ENCODE measurements at places on chromosomes 5 and 9.

DNA sequence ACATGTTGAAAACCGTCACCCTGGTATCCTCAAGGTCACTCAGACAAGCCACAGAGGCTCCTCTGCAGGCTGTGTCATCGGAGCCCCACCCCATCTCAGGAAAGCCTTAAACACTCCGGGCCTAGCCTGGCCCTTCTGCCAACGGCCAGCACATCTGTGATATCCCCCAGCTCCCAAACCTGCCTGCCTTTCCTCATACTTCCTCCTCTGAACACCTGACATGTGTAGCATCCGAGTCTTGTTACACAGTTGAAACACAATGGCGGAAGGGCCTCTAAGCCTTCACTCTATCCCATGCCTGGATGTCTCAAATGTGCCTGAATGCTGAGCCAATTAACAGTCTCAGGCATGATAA lies 32.9 kb upstream of the TGFBR1 start:
- no peak for DNase-seq

DNA sequence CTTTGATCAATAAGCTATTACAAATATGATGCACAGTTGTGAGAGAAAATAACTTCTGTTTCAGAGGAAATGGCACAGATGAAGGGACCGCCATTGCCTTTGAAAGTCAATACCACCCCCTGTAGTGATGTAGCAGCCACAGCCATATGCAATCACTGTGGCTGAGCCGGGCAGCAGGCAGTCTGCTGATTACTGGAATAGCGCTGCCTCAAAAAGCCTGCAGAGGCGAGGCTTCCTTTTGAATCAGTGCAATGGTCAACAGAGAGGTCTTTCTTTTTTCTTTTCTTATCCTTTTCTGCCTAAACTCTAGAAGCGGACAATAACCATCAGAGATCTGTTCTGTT lies 265.1 kb upstream of the TAS2R1 start:
- no peak for DNase-seq

DNA sequence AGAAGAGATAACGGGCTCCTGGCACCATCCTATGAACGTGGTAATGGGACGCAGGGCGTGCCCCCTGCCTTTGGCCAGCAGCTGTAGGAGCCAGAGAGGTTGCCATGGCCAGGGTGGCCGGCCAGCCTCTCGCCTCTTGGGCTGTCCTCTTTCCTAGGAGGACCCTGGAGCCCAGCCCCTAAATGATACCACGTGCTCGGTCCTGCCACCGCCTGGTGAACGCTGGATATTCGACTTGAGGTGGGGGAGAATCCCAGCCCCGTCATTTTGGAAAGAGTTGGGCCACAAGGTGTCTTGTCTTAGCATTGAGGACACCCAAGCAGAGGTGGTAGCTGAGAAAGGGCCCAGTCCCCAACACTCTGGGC lies 391 bp upstream of the NRG2 start:
- no peak for DNase-seq

DNA sequence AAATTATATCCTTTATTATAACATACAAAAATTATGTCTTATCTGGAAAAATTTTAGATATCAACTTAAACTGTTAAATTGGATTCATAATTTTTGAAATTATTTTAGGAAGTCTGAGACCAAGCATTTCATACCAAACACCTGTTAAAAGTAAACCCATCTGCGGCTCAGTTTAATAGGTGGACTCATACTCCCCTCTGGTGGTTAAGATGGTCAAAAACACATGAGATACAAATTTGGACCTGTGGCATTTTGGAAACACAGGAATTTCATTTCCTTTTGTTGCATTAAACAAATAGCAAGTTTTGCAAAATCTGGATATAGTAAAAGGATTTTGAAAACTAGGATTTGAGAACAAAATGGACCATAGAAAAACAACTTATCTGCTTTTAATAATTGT lies 53.7 kb downstream of the RGMB start:
- DNase-seq, result no peak

- no peak for DNase-seq
Observed at GRCh38 chr5:5586721-5587120, 164.2 kb downstream of the ICE1 start.

GRCh38 chr5:112646139-112646936 lies 91.3 kb upstream of the APC start:
- DNase-seq, result no peak

DNA sequence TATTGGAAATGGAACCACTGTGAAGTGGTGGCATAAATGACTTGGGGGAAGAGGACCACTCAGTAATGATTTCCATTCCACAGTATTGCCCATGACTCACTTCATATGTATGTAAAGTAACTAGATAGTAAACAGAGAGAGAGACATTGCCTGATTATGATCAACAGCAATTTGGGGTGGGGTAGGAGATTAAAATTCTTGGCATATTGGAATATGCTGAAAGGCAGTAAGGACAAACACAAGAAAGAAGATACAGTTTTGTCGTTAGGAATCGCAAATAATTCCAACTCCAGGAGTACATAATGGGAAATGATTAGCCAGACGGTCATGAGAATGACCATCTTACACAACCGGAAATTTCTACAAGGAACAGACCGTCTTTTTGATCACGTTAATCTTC lies 1.5 kb upstream of the HMGCS1 start:
- no peak for DNase-seq

DNA sequence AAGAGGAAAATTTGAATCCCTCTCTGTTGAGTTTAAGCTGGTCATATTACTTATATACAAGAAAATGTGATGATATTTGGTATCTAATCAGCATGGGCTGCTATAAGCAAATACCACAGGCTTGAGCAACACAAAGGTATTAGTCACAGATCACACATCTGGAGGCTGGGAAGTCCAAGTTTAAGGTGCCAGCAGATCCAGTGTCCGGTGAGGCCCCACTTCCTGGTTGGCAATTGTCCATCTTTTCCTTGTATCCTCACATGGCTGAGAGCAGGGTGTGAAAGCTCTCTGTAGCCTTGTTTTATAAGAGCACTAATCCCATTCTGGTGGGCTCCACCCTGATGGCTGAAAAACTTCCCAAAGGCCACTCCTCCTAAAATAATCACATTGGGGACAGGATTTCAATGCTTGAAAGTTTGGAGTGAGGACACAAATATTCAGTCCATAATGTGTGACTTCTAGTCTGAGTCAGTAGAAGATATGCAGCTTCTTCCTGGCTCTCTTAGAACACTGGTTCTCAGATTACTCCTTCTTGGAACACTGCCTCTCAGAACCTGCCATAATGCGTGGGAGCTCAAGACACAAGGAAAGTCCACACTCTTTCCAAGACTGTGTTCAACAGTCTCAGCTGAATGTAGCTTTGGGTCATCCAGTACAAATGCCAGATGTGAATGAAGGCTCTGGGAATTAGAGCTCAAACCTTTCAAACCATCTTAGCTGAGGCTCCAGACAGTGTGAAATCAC lies 124.1 kb downstream of the PRDM9 start:
- no peak for DNase-seq

GRCh38 chr9:112076814-112077213 lies 98.3 kb downstream of the SUSD1 start:
- no peak for DNase-seq

DNA sequence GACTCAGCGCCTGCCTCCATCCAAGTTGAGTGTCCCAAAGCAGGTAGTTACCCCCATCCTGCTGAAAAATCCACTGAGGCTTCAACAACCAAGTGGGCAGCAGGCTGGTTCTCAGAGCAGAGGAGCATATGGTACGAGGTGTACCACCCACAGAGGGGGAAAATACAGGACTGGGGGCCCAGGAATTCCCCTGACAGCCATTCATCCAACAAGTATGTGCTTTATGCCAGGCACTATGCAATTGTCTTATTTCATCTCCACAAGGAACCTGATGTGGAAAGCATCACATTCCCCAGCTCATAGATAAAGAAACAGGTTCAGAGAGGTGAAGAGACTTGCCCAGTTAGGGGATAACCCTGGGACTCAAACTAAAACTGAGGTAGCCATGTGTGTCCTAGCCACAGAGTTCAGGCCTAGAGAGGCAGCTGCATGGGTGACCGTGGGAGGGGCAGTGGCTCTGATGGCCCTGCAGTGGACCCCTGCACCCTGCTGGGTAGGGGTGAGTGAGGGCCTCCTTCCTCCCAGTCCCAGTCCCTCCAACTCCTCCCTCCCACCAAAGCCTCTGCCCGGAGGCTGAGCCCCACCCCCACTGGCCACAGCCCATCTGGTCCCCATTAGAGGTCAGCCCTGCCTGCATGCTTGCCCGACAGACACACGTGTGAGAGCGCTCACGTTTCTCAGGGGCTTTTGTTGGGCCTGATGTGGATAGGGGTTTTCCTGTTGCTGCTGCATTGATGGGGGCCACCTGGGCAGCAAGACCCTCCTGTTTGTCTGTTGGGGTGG lies 11.5 kb downstream of the PDLIM4 start:
- no peak for DNase-seq

DNA sequence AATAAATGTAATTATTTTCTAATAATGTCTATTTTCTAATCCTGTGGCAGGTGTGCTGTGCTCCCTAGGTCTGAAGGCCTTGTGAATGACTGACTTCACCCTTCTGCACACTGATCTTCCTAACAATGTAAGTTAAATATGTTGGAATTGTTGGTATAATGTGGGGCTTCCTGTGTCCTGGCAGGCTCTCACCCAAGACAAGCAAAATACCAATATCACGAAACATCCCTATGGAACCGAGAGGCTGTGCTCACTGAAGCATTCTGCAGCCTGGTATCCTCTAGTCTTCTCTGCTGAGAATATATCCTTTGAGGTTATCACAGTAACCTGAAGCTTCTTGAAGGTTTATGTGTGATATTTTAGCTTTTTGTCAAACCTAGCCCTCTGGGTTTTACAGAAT lies 159.4 kb downstream of the GABRB2 start:
- DNase-seq, result no peak

DNA sequence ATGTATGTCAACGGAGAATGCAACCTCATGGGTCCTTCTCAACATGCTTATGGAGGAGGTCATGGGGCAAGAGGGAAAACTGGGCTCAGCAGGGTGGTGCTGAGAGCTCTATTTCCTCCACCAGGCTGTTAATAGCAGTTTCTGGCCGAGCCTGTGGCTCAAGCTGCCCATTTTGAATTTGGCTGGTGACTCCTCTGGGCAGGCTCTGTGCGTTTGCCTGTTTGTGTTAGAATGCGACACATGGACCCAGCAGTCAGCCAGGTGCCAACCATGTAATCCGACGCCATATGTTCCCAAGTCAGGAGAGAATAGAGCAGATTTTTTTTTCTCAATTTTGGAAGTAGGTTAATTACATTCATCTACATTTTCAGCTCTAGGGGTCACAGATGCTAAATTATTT lies 387.7 kb upstream of the CLINT1 start:
- no peak for DNase-seq

DNA sequence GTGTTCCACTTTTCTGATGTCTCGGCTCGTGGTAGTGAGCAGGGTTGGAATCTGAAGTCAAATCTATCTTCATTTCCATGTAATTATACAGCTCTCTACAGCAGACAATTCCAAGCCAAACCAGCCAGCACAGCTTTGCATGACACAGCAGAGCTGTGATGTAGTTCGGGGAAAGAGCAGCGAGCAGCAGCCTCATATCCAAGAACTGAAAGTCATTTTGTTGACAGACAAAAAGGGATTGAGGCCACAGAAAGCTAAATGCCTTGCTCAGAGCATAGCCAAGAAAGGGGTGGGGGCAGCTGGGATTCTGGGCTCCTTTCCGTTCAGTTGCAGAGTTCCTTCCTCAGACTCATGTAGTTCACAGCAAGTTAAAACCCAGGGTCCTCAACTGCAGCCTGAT lies 32.1 kb downstream of the LCP2 start:
- DNase-seq, result no peak

DNA sequence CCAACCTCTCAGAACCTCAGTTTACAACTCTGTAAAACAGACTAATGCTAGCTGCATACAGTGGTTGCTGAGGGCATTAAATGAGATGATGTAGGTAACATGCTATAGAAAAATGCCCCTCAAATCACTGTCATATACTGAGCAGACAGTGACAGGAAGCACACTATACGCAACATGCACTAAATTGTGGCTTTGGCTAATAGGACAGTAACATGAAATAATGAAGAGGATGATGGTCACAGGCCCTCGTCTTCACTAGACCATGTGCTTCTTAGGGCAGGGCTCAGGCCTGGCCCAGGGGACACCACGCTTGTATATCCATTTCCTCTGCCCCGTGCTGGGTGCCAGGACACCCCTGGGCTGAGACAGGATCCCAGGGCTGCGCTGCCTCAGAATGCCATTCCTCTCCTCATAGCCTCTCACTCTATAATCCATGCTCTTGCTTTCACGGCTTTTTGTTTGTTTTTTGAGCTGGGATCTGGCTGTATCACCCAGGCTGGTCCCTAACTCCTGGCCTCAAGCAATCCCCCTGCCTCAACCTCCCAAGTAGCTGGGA lies 18.9 kb downstream of the CSF1R start:
- DNase-seq, result no peak

DNA sequence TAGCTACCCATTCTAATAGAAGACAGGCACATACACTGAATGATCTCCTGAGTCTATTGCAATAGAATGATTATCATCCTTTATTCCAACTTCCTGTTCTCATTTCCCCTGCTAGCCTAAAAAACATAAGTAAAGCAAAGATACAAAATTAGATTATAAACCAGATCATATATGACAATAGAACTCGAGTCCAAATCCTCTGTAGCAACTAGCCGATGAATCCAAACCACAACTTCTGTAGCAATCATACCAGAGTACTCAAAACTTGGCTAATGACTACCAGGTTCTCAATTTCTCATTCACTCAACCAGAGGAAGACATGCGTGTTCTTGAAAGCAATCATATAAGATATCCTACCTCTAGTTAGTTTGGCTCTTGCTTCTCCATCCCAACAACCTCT lies 622.1 kb downstream of the PSAT1 start:
- DNase-seq, result no peak

- no peak for DNase-seq
Observed at GRCh38 chr5:57561231-57561842, 78.7 kb upstream of the ACTBL2 start.

DNA sequence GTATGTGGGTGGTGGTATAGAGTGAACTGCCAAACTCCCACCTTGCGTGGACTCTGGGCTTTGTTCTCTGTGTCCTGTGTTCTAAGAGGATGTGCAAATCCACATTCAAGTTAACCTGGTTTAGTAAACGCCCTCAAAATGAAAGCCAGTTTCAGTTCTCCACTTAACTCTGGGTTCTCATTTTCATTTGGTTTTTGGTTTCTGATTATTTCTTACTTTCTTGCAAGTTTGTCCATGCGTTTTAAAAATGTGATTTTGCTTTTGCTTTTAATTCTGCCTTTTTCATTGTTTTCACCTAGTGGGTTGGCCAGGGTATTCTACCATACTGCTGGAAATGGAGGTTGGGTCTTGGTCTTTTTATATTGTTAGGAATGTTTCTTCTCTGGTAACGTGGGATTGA lies 38.2 kb downstream of the GALNT10 start:
- DNase-seq, result no peak

DNA sequence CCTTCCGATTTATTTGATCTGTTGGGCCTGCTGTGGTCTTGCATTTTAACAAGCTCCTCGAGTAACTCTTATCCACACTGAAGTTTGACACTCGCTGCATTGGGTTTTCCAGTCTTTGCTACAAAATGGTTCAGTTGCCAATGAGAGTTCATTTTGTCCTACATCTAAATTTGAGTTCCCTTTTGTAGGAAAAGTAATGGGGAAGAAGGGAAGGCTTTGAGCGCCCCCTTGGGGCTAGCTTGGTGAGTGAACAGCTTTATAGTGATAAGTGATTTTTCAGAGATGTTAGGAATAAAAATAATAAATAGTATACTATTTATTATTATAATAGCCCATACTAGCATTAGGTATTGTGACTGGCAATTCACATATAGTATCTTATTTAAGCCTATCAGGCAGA lies 89.9 kb upstream of the GNAQ start:
- no peak for DNase-seq

Measured in cortex of kidney (tissue), 1 donor.